ENCODE measurements at places on chromosomes 2 and 18.

DNA sequence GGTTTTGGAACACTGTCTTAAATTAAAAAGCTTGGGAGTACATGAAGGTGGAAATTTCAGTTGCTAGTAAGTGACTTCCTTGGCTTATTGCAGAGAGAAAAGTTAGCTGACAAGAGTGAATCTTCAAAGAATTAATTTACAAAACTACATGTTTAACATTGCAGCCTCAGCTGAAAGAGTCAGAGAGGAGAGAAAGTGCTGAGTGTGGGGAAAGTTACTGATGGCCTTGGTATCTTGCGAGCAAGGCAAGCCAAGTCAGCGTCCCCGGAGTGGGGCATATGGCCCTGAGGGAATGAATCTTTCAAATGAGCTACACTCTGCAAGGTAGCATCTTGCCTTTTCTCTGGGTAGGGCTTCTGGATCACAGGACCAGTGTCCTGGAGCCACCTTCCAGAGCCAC lies 131.3 kb downstream of the LPIN1 start:
- no peak for DNase-seq

DNA sequence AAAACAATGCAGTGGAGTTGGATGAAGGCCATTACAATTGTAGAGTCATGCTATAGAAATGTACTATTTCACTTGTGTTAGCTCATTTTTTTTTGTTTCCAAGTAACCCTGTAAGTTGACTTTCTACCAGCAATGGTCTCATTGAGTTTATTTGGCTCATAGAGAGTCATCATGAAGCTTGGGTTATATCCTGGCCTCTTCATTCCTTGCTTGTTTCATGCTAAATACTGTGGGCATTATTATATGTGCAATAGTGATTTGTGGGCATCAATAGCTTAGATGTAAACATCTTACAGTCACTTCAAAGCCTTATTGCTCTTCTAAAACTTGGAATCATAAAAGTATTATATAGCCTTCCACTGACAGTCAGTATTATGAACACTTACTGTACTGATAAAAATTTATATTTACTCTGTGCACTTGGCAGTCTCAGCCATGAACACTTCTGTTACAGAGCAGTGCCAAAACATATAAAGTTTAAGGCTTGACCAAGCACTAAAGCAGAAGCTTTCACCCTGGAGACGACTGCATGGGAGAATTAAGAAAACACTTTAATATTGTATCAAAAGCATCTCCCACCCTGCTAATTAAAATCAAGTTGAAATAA lies 751.2 kb downstream of the SATB2 start:
- no peak for DNase-seq

GRCh38 chr2:155240176-155240575 lies 541.7 kb downstream of the KCNJ3 start:
- DNase-seq = no peak

- DNase-seq = no peak
Measured at GRCh38 chr2:215777465-215778044, 235.8 kb downstream of the MREG start.

GRCh38 chr2:48929571-48930301 lies 174.2 kb upstream of the LHCGR start:
- DNase-seq = no peak

GRCh38 chr2:96146881-96147592 lies 1.8 kb upstream of the DUSP2 start:
- DNase-seq = no peak

DNA sequence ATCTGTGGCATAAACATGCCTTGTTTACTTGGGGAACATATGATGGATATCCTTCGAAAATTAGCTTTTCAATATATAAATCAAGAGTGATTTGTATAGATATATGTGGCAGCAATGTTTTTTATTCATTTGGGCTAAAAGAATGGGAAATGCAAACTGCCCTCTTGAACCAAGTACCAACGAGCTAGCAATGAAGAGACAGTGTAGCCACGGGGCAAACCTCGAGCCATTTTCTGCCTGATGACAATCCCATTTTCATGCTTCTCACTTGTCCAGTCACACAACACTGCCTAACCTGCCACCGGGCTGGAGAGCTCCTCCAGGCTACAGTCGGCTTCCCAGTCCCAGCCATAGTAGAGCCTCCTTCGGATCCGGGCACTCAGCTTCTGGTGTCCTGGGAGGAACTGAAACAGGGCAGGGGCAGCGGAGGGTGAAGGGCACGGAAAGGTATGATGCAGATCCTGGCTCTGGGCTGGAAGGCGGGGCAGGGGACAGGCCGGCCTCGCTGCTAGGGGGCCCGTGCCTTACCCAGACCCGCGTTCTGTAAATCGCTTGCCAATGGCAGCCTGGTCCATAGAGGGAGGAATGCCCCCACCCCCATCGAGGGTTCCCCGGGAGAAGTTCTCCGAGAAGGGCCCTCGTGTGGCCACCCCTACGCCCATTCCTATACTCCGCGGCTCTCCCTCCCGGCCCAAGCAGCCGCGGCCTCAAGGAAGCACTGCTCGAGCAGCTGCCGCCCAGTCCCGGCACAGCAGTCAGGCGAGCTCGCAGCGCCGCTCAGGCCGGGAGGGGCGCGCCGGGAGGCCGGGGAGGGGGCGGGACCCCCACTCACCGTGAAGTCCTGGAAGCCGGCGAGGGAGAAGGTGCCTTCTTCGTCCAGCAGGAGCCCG lies 552 bp downstream of the CNPPD1 start:
- DNase-seq = no peak

DNA sequence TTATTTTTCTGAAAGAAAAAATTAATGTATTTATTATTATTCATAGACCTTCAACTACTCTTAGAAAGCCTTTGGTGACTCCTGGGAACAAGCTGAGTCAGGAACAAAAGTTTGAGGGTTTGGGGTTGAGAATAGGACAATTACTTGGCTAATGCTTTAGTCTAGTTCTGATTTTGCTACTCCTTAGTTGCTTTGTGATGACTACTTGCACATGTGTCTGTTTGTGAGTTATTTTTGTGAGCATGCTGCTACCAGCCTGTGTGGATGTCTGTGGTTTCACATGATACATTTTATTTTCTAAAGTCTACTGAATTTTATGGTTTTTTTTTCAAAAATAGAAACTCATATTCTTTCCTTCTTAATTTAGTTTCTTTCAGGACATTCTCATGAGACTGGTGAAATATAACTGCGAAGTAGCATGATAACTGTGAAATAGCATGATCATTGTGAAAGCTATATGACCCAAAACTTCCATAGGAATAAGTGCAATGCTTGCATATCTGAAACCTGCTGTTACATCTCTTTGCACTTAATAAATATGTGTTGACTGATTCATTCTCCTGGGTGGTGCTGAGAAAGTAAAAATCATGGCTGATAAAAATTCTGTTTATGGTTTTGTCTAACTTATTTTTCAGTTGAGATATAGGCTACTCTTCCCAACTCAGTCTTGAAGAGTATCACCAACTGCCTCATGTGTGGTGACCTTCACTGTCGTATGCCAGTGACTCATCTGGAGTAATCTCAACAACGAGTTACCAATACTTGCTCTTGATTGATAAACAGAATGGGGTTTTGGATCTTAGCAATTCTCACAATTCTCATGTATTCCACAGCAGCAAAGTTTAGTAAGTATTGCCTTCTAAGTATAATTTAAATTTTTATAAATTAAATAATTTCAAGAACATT lies 17.9 kb upstream of the IL18R1 start:
- no peak for DNase-seq

- peak; percentile 28 for DNase-seq
Measured at GRCh38 chr18:11518788-11519685, 90.4 kb upstream of the SLC35G4 start.

DNA sequence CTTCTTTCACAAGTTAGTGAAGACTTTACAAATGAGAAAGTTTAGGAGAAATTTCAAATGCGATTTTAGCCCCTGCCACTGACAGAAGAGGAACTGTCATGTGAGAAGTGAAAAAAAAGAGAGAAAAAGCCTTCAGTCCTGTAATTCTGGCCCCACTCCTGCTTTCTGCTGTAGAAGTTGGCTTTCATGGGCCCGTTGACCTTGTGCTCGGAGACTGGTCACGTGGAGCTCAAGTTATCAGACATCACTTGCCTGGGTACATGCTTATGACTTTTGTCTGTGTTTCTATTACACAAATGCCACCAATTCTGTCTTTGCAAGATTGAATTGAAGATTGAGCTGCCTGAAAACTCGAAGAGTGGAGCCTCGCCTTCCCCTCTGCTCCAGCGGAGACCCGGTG lies 749.9 kb downstream of the BCL11A start:
- no peak for DNase-seq

- no peak for DNase-seq
Measured at GRCh38 chr2:235052514-235053354, 100.9 kb downstream of the SH3BP4 start.

DNA sequence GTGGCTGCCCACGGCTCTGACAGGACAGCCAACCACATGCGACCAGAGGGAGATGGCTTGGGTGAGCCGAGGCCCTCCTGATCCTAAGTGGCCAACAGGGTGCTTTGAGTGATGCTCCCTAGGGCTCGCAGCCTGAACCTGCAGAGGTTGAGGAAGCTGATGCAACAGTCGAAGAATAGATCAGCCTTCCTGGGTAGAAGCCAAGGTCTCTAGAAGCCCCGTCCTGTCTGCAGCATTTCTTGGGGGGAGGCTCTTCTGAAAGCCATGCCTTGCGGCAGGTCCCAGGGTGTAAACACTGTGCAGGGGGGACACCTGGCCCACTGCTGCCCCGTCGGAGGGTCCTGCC lies 136.4 kb downstream of the HDAC4 start:
- no peak for DNase-seq

DNA sequence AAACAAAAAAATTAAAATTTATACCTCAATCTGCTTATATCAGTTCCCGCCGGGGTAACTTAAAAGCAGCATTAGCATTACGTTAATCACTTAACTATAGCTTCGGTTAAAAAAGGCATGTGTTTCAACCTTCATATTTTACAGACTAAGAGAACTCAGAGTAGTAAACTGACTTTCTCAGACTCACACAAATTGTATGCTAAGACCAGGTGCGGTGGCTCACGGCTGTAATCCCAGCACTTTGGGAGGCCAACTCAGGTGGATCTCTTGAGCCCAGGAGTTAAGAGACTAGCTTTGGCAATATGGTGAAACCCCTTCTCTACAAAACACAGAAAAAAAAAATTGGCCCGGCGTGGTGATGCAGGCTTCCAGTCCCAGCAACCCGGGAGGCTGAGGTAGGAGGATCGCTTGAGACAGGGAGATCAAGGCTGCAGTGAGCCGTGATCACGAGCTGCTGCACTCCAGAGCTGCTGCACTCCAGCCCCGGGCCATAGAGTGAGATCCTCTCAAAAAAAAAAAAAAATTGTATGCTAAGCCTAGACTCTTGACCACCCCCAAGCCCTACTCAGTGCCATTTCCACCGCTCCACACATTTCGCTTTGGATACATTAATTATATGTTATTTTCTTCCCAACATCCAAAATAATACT lies 2.4 kb downstream of the HNRNPLL start:
- DNase-seq = no peak

GRCh38 chr2:71240794-71241193 lies 13.9 kb upstream of the PAIP2B start:
- no peak for DNase-seq

DNA sequence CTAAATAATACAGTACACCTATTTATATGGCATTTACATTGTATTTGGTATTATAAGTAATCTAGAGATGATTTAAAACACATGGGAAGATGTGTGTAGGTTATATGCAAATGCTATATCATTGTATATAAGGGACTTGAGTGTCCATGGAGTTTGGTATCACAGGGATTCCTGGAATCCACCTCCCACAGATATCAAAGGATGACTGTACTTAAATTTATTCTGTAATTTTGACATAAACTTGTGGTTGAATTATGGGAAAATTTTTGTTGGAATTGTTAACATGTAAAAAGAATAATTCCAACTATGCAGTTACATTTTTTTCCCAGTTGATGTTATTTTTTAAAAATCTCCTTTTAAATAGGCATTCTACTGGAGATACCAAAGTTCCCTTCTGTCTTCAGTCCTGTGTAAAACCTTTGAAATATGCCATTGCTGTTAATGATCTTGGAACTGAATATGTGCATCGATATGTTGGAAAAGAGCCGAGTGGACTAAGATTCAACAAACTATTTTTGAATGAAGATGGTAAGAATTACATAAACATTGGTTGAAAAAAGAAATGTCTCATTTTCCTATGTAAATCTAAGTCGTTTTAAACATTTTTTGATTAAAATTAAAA lies 24.1 kb downstream of the GLS start:
- DNase-seq = no peak

GRCh38 chr2:232781765-232782164 lies 5.4 kb upstream of the KCNJ13 start:
- DNase-seq = no peak

DNA sequence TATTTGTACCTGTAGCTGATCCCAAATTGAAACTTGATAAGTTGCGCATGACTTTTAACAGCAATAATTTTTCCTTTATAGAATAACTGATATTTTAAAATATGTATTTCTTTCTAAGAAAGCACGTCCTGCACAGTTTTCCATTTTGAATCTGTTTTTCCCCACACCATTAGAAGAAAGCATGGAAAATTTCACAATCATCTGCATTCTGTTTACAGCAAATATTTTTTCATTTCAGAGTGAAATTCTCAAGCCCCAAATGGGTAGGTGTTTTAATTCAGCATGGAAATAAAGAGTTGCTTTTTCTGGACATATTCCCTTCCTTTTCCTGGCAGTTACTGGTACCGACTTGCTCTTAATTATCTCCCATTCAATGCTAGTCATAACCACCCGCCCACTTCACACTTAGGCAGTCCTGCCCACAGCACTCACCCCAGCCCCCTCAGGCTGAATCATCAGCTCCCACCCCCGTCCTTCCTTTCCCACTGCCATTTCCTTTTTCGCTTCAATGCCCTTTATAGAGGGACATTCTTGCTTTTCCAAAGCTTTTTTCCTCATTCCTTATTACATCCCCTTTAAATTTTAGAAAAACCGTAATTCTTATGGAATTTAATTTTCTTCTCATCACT lies 89.2 kb upstream of the GLS start:
- no peak for DNase-seq

GRCh38 chr18:9552191-9552590 lies 62.2 kb downstream of the PPP4R1 start:
- no peak for DNase-seq

DNA sequence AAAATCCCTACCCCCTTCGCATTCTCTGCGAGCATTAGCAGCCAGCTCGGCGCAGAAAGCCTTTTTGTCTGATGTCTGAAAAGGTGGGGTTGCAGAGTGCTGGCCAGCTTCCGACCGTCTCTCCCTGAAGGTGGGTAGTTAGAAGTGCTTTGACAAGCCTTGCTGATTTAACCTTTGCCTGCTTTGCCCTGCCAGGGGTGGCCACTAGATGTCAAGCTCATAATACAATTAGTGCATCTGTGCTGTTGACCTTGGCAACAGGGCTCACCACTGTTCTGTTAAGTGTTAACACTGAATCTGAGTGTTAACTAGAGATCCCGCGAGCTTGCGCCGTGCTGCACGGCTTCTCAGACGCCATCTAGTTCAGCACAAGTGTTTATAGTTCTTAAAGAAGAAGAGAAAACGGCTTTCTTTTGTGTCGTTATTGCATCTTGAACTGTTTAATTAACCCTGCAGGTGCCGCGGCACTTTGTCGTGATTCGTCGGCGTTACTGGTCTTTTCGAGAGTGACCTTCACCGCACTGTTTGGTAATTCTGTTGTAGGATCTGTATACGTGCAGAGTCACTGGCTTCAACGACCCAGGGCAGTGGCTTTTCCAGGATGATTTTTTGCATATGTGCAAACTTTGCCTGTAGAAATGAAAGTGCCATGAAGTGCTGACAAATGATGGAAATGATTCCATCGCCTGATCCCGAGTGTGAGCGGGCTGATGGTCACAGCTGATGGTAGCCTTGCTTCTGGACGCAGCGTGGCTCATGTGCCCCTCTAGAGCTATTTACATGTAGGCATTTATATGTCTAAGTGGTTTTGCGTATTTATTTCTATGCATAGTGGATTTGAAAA lies 5.5 kb downstream of the SALL3 start:
- DNase-seq = no peak

- DNase-seq = no peak
Measured at GRCh38 chr2:150478200-150478974, 9.1 kb downstream of the RND3 start.
